ENCODE measurements at places on chromosomes 6 and 20.

GRCh38 chr6:155196911-155197310 lies 66.9 kb upstream of the CLDN20 start:
- DNase-seq = no peak

- no peak for DNase-seq
Observed at GRCh38 chr6:42440778-42441696, 10.7 kb downstream of the TRERF1 start.

DNA sequence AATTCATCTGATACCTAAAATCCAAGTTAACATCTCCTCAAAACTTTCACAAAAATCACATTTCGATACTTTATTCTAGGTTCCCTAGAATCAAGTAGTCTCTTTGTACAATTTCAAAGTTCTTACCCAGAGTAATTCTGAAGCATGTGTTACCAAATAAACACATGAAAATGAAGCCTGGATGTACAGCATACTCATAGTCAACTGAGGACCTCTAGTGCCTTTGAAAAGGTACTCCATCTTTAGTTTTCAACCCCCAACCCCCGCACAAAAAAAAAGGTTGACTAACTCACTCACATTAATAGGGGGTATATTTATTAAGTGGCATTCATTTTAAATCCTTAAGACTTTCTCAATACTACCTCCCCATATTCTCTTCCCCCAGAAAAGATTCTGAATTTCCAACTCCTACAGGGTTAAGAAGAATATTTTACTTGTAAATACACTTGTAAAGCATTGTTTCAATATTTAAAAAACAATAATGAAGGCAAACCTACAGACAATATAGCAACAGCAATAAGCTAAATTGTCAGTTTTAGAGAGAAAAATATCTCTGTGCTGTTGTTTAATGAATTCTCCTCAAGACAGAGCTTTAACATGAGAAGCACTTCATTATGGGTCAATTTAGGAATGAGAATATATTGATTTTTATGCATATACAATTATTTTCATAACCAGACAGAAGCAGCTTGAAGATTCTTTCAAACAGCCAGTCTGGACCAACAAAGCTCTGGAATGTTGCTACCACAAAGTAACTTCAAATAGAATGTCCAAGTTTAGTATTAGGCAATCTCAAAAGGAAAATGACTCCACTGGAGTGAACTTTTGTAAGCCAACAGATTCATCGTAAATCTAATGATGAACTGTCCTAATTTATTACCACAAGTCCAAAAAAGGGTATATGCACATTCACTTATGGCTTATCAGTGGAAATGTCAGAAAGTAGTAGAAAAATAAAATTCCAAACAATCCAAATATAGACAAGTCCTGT lies 3.3 kb downstream of the PLN start:
- no peak for DNase-seq

- DNase-seq = no peak
Observed at GRCh38 chr6:2157441-2158127, 87.8 kb downstream of the GMDS start.

- DNase-seq = no peak
Observed at GRCh38 chr6:27280064-27280539, 32.0 kb downstream of the POM121L2 start.

- DNase-seq = no peak
Observed at GRCh38 chr6:157223021-157223430, 100.3 kb downstream of the TMEM242 start.

- DNase-seq = no peak
Observed at GRCh38 chr20:49964964-49965780, 17.6 kb upstream of the SNAI1 start.

DNA sequence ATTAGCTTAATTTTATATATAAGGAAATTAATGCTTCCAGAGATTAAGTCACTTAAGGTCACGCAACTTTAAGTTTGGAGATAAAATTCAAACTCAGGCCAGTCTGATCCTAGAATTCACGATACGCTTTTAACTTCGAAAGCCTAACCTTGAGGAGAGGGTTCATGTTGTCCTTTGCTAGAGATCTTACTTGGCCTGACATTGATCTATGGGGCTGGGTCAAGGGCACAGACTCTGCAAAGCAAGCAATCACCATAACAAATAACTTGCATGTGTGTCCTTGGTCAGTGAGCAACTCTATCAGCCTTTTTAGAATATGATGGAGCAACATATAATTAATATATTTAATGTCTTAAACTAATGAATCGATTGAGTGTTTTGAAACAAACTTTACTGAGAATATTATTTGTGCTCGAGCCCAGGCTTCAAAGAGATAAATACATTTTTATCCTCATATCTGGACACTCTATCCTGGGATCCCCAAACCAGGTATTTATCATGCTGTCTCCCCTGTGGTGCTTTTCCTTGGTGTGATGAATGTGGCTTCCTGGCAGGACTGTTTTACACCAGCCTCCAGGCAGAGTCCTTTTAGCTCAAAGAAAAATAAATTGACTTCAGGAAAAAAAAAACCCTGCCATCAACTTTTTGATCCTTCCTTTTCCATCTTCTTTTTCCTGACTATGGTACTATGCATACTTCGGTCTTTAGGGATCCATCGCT lies 29.1 kb downstream of the RPS12 start:
- DNase-seq = no peak

Data from stimulated activated CD4-positive, alpha-beta T cell treated with anti-CD3 and anti-CD28 coated beads, Interleukin-15, amount 100 ng/mL, for 1 hour (primary cell).